Occipital lobe (tissue), 3 donors: ENCODE measurements at places on chromosomes 12 and 14. TPM values are rescaled to one million over a fixed set of nuclear protein-coding genes. Genes with fewer than 3 reads are reported as not detected.

DNA sequence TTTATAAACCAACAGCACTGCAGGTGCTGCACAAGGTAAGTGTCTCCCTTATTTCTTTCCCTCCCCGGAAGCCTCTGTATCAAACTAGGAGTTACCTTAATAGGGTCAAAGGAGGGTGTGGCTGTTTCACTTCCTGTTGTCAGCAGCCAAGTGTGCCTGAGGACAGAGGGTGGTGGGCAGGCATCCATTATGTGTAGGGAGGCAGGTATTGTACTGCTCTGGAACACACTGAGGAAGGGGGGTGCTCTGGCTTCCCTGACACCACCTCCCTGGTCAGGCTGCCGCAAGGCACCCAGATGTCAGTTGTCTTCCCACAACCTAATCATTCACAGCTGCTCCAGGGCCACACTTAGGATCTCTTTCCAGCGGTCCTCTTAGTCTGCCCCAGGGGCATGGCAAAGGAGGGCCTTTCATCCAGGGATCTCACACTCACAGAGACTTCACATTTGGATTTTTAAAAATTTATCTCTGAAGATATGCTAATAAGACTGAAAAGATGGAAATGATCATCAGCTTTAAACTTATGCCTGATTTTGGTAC is 132.0 kb upstream of the ARHGAP5 start:
- DNase-seq: no peak

DNA sequence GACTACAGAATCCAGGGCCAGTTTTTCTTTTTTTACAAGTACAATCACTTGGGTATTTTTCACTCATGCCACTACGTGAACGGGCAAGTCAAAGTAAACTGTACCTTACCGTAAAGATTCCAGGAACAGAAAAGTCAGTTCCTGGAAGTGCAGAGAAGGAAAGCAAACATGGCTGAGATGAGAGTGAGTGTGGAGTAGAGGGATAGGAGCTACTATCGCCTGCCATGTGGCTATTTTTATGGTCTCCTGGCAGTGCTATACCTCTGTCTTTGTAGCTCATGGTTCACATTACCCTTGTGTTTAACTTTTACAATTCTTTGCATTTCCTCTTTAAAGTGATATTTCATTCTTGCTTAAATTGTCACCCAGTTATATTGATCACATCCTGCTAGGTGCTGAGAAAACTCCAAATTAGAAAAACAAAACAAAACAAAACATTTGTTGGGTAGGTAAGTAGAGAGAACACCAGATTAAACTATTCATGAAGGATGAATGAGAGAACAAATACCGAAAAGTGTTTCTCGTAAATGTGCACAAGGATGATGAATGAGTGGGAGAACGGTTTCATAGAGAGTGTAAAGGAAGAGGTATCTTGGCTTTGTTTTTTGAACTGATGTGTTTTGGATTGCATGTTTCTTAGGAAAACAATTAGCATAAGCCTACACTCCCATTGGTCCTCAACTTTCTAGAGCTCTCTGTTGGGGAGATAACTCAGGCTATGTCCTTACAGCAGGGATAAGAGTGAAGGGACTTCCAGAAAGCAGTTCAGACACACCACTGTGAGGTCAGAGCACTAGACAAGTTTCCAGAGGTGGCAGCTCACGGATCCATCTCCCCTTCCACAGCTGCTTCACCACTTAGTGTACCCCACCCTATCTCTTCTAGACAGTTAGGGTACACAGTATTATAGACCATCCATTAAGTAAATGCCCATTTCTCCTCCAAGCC is 163.7 kb downstream of the IPO8 start:
- DNase-seq: no peak

- no peak for DNase-seq
Measured at GRCh38 chr14:61064210-61064609, 83.2 kb downstream of the SLC38A6 start.

DNA sequence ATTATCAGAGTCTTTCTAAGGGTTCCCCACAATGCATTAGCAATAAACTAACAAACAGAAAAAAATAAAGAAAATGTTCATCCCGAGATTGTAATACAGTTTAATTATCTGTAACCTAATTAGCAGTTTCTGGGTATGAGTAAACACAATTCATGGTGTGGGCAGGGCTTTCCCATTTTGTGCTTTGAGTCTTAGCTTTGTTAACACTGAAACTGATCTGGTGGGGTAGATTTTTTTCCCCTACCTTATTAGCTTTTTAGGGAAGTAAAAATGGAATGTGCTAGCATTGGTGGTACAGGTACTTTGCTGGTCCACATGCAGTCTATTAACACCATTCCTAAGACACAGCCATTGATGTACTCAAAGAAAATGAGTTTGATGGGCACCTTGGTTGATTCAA is 18.4 kb upstream of the KRR1 start:
- no peak for DNase-seq

GRCh38 chr14:75268633-75269550 is 9.7 kb upstream of the FOS start:
- DNase-seq: no peak

- DNase-seq: no peak
Measured at GRCh38 chr12:114920771-114921554, 237.0 kb upstream of the TBX3 start.

- no peak for DNase-seq
Measured at GRCh38 chr14:79732911-79733655, 478.2 kb downstream of the DIO2 start.

DNA sequence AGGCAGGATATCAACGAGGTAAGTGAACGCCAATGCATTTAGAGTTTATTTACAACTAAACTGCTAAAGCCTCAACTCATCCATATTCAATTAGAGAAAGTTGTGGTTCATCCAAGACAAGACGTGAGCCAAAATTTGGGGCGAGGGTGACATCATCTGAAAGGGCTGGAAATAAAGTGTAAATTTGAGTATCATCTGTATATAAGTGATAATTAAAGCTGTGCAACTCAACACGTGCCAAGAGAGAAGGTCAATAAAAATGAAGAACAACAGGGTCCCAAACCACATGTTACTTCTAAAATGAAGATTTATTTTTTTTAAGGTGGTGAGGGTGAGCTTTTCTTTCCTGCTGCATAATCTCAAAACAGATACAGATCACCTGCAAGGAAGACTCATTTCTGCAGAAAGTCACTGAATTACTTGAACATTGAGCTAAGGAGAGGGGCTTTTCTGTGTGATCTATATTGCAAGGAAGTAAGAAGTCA is 203.6 kb downstream of the EFCAB11 start:
- no peak for DNase-seq

DNA sequence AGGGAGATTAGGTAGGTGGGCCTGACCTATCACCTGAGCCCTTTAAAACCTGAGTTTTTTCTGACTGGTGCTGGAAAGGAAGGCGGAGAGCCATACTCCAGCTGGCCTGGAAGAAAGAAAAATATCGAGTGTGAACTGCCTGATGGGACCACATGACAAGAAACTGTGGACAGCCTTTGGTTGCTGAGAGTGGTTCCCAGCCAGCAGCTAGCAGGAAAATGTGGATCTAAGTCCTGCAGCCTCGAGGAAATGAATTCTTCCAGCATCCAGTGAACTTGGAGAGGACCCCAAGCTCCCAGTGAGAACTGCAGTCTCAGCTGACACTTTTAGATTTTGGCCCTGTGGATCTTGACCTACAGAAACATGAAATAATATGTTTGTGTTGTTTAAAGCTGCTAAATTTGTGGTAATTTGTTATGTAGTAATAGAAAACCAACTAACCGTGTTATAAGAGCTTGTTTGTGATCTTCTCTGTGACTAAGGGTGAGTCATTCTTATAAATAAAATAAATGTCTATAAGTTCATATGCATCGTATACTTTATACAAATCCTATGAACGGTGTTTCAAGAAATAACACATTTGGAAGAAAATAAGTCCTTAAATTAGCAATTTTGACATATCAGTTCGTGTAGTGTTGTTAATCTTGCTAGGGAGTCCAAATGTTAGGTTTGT is 359.6 kb downstream of the BMP4 start:
- DNase-seq: no peak

DNA sequence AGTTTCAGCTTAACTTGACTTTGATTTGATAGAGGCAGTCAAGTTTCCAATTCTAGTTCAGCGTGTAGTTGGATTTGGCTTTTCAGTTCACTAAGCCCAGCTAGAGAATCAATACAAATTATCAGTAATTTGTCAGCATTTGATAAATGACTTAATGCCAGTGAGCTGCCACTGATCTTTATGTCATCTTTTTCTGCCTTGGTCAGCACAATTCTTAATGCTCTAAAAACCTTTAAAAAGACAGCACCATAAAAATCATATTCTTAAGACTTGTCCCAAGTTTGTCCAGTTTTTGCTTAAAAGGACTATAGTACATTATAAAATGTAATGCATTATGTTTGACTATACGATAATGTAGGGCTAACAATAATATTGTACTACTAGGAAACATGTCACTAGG is 920.5 kb downstream of the LRFN5 start:
- no peak for DNase-seq

The SPIC gene
- 0.16 TPM for total RNA-seq

The GLI1 gene
- 0.16 TPM for total RNA-seq

The PROX2 gene
- total RNA-seq: not detected

The GPR132 gene
- 0.94 TPM for total RNA-seq

The HOXC4 gene
- not detected for total RNA-seq

The OASL gene
- total RNA-seq: 0.16 TPM

The ZNF384 gene
- total RNA-seq: 15.1 TPM

The SLC25A21 gene
- total RNA-seq: 0.78 TPM
